NCI-H2171 treated with DMSO at 0.1 percent for 48 hours (cell line): ENCODE measurements at places on chromosomes 2 and 18.

DNA sequence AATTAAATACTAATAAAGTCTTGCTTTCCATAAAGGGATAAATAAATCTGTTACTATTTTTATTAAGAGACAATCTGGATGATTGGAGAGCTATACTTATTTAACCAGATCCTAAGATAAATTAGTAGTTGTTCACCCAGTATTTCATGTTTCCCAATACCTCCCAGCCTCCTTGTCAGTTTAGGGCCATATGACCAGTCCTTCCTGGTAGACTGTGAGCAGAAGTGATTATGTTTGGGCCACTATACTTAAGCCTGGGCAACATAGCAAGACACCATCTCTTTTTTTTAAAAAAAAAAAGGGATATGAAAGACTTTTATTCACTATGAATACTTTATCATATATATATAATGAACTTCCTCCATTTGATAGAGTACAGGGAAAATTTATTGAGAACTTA, 48.8 kb upstream of the PPM1B start:
- DNase-seq, result no peak

DNA sequence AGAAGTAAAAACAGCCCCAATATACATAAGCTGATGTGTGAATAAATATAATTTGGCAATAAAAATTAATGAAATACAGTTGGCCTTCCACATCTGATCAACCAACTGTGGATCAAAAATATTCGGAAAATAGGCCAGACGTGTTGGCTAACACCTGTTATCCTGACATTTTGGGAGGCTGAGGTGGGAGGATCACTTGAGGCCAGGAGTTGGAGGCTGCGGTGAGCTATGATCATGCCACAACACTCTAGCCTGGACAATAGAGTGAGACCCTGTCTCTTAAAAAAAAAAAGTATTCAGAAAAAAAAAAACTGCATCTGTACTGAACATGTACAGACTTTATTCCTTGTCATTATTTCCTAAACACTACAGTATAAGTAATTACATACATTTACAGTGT, 11.5 kb upstream of the PUS10 start:
- DNase-seq, result no peak

- no peak for DNase-seq
These were observed 30.4 kb upstream of the ALLC start for GRCh38 chr2:3627500-3628100.

GRCh38 chr2:208148803-208149202, 2.8 kb upstream of the CRYGB start:
- no peak for DNase-seq

- DNase-seq, result no peak
These were observed 44.6 kb downstream of the IRS1 start for GRCh38 chr2:226754821-226755604.

DNA sequence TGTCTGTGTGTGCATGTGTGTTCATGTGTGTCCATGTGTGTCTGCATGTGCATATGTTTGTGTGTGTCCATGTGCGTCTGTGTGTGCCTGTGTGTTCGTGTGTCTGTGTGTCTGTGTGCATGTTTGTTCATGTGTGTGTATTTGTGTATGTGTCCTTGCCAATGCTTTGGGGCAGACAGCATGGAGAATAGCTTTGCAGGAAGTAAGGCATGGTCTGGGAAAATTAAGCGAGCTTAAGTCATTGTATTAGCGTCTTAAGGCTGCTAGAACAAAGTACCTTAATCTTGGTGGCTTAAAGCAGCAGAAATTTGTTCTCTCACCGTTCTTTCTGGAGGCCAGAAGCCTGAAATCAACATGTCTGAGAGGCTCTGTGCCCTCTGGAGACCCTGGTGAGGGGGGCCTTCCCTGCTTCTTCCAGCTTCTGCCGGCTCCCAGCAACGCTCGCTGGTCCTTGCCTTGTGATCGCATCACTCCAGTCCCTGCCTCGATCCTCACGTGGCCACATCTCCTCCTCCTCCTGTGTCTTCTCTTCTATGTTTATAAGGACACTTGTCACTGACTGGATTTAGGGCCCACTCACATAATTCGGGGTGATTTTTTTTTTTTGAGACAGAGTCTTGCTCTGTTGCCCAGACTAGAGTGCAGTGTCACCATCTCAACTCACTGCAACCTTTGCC, 3.8 kb downstream of the NEU2 start:
- no peak for DNase-seq

DNA sequence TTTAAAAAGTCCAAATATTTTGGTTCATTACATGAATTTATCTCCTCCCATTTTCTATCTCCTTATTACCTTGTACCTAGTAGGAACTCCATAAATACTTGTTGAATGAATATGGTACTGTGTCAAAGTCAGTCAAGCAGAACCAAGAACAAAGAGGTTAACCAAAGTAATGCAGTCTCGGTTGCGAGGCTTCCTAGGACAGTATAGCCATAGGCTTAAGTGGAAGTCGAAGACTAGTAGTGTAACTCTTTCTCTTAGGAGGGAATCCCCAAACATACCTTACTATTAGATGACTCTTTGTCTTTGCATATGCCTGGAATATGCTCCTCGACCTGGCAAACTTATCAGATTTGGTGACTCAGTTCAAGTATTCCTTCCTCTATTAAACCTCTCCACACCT, 4.8 kb downstream of the LIPT1 start:
- no peak for DNase-seq
